ENCODE measurements at places on chromosomes 6 and 20.
A peak's percentile ranks its signal among the peaks of the same experiment; 100 is the strongest.

GRCh38 chr6:33857932-33858475, 54.2 kb upstream of the MLN start:
- DNase-seq: no peak

- DNase-seq: no peak
Measured at GRCh38 chr6:17167327-17167979, 65.6 kb downstream of the STMND1 start.

GRCh38 chr6:79048611-79049010, 29.4 kb downstream of the PHIP start:
- DNase-seq: peak; percentile 38

GRCh38 chr20:3452690-3453089, 18.1 kb upstream of the ATRN start:
- DNase-seq: no peak

GRCh38 chr6:72939004-72939403, 286.3 kb downstream of the KHDC1L start:
- no peak for DNase-seq

- no peak for DNase-seq
Measured at GRCh38 chr6:128365520-128366160, 154.8 kb downstream of the PTPRK start.

DNA sequence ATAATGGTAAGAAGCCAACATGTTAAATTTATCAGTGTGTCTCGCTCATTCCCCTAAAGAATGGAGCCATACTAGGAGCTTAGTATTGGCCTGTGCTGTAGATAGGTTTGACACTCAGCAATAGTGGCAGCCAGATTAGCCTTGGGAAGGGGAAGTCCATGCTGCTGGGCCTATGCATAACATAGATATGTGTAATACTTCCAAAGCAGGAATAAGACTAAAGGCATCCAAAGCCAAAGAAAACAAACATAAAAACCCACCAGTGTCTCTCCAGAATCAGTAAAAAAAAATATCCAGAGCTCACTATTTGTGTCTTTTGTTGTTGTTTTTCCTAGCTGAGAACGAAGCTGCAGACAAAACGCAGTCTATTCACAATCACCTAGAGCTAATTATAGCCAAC, 104.2 kb upstream of the STXBP5 start:
- no peak for DNase-seq

DNA sequence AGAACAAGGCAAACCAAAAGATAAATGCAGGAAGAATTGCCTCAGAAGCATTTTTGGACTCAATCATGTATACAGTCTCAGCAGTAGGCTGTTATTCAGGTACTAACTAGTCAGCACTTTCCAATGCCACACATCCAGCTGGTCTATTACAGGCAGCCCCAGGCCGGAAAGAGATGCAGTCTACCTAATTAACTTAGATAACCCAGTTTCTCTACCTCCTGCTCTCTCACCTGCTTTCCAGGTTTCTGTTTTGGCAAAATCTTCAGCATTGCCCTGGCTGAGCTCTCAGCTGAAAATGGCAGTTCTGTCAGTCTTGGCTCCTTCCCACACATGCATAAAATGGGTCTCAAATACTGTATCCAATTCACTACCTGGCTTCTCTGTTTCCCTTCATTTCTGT, 101.3 kb upstream of the UFL1 start:
- no peak for DNase-seq

- DNase-seq: no peak
Measured at GRCh38 chr6:80956898-80957297, 795.6 kb downstream of the TENT5A start.

- no peak for DNase-seq
Measured at GRCh38 chr6:113057567-113058053, 710.5 kb downstream of the RFPL4B start.

- no peak for DNase-seq
Measured at GRCh38 chr6:89323511-89323971, 8.4 kb upstream of the GABRR2 start.

GRCh38 chr6:168385858-168386735, 54.9 kb upstream of the SMOC2 start:
- DNase-seq: no peak

DNA sequence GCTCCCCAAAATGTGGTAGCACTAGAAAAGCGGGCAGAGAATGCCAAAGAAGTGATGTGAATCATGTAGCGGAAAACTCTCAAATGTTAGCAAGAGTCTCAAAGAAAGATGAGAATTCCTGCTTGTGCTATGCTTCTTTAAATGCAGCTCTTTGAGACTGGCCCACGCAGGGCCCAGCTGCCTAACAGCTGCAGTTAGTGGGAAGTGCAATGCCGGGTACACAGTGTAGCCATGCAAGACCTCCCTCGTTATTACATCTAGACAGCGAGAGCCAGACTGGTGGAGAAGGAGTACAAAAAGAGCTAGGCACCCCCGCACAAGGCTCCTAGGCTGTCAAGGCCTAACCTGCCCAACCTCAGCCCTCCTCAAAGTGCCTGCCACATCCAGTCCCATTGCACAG, 201.7 kb upstream of the PRDM1 start:
- no peak for DNase-seq

GRCh38 chr6:90835596-90836212, 248.8 kb upstream of the MAP3K7 start:
- no peak for DNase-seq

DNA sequence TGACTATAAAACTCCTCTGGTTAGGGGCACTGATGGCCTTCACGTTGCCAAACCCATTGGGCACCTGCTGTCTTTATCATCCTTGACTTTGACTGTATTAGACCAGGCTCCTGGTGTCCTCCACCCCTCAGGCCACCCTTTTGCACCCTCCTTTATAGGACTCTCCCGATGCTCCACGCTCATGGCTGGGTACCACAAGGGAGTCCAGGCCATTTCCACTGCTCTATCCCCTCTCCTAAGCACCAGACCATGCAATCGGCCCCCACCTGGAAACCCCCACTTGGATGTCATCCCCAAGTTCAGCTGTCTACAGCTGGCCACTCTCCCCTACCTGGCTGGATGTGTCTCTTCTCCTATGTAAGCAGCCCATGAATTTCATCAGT, 115.2 kb downstream of the TOX2 start:
- DNase-seq: no peak

GRCh38 chr6:6008648-6009421, 2.1 kb upstream of the NRN1 start:
- DNase-seq: peak; percentile 15

- no peak for DNase-seq
Measured at GRCh38 chr6:14365393-14365792, 247.8 kb downstream of the CD83 start.

DNA sequence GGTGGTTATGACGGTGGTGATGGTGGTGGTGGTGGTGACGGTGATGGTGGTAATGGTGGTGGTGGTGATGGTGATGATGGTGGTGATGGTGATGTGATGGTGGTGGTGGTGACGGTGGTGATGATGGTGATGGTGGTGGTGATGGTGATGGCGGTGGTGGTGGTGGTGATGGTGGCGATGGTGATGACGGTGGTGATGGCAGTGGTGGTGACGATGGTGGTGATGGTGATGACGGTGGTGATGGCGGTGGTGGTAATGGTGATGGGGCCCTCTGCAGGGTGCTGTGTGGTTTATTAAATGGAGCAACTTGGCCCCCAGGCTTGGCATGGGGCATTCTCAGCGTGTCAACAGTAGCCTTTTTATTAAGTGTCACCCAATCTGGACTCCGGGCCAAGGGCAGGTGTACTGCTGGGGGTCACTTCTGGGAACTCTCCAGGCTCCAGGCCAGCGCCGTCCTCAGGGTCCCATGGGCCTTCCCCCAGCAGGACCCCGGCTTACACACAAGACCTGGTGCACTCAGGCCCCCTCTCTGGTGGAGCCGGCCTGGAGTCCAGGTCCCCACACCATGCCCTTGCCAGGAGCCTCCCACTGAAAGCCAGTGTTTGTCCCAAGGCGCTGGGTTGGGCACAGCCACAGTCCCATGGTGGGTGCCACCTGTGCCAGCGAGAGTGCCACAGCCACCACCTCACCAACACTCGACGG, 8.8 kb downstream of the CABLES2 start:
- no peak for DNase-seq

GRCh38 chr6:14454473-14454775, 336.9 kb downstream of the CD83 start:
- DNase-seq: peak; percentile 13

DNA sequence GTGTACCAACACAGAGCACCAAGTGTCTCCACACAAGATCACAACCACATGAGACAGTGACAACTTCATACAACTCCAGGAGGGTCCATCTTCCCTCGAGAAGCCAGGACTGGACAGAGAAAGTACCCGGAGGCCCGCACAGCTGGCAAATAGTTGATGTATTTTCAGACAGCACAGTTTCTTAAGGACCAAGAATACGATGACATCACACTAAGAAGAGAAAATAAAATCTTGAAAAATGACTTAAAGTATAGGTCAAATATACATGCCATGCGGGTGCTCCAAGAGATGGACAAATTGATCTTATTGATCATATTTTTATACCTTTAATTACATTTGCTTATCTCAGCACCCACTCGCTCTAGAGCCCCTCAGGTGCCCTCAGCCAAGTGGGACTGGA, 145.5 kb downstream of the RNASET2 start:
- no peak for DNase-seq

DNA sequence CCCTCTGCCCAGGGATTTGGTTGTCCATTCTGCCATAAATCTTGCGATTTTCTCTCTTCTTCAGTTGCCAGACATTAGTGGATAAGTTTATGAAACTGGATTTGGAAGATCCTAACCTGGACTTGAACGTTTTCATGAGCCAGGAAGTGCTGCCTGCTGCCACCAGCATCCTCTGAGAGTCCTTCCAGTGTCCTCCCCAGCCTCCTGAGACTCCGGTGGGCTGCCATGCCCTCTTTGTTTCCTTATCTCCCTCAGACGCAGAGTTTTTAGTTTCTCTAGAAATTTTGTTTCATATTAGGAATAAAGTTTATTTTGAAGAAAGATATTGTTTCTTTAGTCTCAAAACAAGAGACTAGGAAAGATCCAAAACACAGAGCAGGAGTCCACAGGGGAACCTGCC, at the start of gene SAPCD1:
Gene SAPCD1 (plus strand): TSS at position 301 of the 400 bp plus-strand sequence. CDS start 399 bp downstream, outside the sequence.
- DNase-seq: no peak

DNA sequence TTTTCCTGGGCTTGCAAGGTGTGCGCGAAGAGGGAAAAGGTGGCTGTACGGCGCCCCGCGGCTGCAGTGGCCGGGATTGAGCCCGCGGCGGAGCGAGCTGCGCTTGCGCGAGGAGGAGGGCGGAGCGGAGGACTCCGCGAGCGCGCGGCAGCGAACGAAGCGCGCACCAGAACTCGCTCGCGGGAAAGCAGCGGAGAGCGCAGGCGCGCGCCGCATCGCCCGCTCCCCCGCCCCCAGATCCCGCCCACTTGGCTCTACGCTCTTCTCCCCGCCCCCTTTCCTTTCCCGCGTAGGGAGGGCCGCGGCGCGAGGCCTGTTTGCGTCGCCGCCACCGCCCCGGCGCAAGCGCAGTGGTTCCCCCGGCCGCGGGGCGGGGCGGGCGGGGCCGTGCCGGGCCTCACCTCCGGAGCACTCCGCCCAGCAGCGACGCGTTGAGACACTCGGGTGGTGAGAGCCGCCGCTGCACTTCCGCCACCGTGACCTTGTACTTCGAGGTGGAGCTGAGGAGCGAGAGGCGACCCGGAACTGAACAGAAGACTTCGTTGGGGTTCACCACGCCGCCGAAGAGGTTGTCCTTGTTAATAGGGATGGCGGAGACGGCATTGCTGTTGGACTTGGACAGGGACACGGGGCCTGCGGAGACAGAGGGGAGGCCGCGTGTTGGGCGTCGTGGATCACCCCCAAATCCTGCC, 10.6 kb downstream of the TFAP2A start:
- DNase-seq: peak; percentile 91

GRCh38 chr6:97501853-97502252, 218.8 kb upstream of the MMS22L start:
- no peak for DNase-seq

DNA sequence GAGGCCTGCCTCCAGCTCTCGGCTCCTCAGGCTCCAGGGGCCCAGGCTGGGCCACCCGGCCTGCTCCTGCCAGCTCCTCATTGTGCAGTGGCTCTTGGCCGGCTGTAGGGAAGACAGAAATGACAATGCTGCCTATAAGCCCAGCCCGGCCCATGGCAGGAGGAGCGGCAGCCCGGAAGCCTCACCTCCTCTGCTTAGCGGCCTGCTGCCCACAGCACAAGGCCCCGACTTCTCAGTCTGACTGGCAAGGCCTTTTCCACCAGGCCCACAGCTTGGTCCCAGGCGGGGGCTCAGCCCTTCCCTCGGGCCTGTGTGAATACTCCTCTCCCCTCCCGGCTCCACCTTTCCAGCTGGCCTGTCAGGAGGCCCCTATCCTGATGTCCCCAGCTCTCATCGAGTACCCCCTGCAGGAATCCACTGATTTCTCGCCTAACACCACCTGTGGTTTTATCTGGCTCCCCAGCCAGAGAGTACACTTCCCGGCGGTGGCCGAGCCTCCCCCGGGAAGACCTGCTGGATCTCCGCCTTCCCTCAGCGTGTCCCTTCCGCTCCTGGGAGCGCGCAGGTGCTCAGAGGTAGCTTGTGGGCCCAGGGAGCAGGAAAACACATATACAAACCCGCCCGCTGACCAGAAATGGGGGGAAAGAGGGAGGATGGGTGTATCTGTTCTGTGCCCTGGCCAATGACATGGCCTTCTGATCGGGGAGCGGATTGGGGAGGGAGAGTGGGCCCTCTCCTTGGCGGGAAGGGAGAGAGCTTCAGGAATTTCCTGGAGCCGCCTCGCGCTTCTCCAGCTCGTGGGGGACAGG, 963 bp downstream of the DDRGK1 start:
- DNase-seq: no peak

- no peak for DNase-seq
Measured at GRCh38 chr6:168919470-168920179, 334.0 kb downstream of the THBS2 start.

DNA sequence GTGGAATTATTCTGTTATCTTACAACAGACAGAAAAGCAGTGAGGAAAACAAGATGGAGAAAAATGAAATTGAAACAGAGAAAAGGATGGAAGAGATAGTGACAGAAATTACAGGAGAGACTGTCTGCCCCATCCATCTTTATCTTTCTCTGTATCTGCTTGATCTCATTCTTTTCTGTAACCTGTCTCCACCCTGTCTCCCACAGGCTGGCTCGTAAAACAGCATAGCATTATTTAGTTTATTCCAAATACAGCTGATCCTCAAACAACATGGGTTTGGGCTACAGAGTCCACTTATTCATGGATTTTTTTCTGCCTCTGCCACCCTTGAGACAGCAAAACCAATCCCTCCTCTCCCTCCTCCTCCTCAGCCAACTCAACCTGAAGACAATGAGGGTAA, 482.3 kb upstream of the JARID2 start:
- DNase-seq: no peak

DNA sequence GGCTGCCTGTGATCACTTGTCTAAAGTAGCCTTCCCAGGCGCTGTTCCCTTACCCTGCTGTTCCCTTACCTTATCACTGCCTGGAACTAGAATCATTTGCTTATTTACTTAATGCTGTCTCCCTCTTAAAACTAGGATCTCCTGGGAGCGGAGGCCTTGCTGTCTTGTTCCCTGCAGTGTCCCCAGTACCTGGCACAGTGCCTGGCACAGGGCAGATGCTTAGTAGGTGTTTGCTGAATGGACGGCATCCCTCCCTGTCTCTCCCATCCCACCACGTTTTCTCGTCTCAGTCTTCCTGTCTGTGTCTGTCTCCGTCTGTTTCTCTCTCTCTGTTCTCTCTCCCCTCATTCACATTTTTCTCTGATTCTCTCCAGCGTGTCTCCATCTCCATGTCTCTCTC, 99.9 kb upstream of the MYL9 start:
- DNase-seq: no peak

Data from hematopoietic multipotent progenitor cell treated with erythropoietin and hydrocortisone succinate and interleukin-3 and kit ligand, for 17 days (in vitro differentiated cells).